Kidney (tissue), 22 donors: ENCODE measurements at places on chromosomes 1 and 21. TPM values are rescaled to one million over a fixed set of nuclear protein-coding genes. Genes with fewer than 3 reads are reported as not detected.

DNA sequence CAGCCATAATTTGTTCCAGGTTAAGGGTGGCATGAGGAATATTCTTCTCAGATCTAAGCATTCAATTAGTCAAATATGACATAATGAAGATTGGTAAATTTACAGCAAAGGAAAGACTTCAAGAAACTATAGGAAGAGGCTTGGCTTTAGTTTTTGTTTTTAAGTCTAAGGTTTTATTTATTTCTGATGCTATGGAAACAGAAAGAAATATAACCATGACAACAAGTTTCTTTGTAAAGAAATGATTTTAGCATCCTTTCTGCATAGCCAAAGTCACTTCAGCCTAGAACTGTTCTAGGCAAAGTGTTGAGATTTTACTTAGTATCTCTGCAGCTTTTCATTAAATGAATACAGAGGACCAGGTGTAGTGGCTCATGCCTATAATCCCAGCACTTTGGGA lies 27.7 kb downstream of the PEA15 start:
- H3K4me3 ChIP-seq = no peak overlapping the region
- no peaks in the 10 kb centered on the region for H3K4me1 ChIP-seq
- no peak for DNase-seq
- no peak overlapping the region for H3K27ac ChIP-seq
- H3K27me3 ChIP-seq = no peaks in the 10 kb centered on the region
- H3K36me3 ChIP-seq = peaks cover 58% of the 10 kb centered on the region

DNA sequence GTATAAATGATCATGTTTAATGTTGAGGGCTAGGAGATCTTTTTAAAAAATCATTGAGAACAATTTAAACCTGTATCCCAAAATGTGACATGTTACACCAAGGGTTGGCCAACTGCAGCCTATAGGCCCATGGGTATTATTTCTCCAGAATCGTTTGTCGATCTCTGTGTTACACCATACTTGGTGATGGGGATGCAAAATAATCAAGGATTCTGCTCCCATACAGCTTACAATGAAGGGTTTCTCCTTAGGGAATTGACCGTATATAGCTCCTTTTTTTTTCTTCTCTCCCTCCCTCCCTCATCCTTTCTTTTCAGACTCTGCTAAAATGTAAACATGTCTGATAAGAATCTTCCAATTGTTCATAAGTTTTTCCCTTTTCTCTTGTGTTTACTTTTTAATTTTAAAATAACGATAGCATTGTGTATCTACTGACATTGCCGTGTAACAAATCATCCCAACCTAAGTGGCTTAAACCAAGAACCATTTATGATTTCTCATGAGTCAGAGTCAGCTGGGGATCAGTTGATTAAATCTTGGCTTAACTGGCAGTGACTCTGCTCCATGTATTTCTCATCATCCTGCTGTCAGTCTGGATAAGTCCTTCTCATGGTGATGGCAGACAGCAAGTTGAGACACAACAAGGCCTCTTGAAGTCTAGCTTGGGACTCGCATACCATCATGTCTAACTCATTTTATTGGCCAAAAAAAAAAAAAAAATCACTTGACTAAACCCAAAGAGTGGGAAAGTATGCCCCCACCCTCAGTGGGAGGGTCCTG lies 48.0 kb downstream of the MARK1 start:
- no peaks in the 10 kb centered on the region for H3K4me1 ChIP-seq
- no peak overlapping the region for H3K4me3 ChIP-seq
- no peak for DNase-seq

- peaks cover 12% of the 10 kb centered on the region for H3K4me1 ChIP-seq
- DNase-seq = peak; percentile 85
- H3K27ac ChIP-seq = no peak overlapping the region
- peaks cover 5% of the 10 kb centered on the region for H3K27me3 ChIP-seq
- H3K36me3 ChIP-seq = no peaks in the 10 kb centered on the region
These were observed 52.4 kb downstream of the TMEM53 start for GRCh38 chr1:44621841-44622286.

Gene AMY1B
- total RNA-seq = not detected

DNA sequence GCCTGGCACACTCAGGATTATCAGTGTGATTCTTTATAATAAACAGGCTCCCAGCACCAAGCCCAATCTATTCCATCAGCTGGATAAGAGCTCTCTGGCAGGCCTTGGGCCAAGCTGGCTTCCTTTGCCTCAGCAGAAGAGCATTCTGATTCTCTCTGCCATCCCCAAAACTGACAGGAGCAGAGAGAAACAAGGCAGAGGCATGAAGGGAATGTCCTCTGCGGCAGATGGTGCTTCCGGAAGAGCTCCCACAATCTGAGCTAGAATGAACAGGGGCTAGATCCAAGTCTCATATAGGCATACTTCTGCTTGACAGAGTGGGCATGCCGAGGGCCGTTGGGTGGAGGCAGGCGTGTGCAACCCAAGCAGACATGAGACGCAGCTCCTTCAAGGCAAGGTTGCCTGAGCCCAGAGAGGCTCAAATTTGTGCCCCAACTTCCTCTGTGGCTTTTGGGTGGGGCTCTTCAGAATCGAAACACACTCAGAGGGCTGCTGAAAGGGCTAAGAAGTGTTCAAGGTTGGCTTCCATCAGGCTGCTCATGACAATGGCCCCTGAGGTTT lies 4.0 kb downstream of the CAPN2 start:
- H3K36me3 ChIP-seq = peaks cover 7% of the 10 kb centered on the region
- no peaks in the 10 kb centered on the region for H3K27me3 ChIP-seq
- peaks cover 37% of the 10 kb centered on the region for H3K4me1 ChIP-seq
- H3K4me3 ChIP-seq = no peak overlapping the region
- DNase-seq = no peak

GRCh38 chr21:44090325-44090724 lies 16.9 kb upstream of the PWP2 start:
- DNase-seq = no peak
- no peak overlapping the region for H3K4me3 ChIP-seq
- H3K27me3 ChIP-seq = no peaks in the 10 kb centered on the region

- no peak overlapping the region for H3K4me3 ChIP-seq
- H3K36me3 ChIP-seq = no peaks in the 10 kb centered on the region
- peaks cover 3% of the 10 kb centered on the region for H3K4me1 ChIP-seq
- no peak overlapping the region for H3K27ac ChIP-seq
These were observed 20.0 kb upstream of the KLHDC8A start for GRCh38 chr1:205376739-205377138.

GRCh38 chr1:229271448-229272159 lies 693 bp downstream of the RAB4A start:
- peaks cover 15% of the 10 kb centered on the region for H3K4me1 ChIP-seq
- DNase-seq = peak; percentile 55
- no peaks in the 10 kb centered on the region for H3K36me3 ChIP-seq
- no peaks in the 10 kb centered on the region for H3K27me3 ChIP-seq
- peak overlapping the region; percentile 91 for H3K4me3 ChIP-seq

- H3K27ac ChIP-seq = no peak overlapping the region
- no peak for DNase-seq
- H3K27me3 ChIP-seq = no peaks in the 10 kb centered on the region
- peaks cover 6% of the 10 kb centered on the region for H3K4me1 ChIP-seq
- no peak overlapping the region for H3K4me3 ChIP-seq
These were observed 159.0 kb upstream of the RUNX1 start for GRCh38 chr21:35208104-35208503.

GRCh38 chr1:193707271-193708021 lies 521.0 kb upstream of the B3GALT2 start:
- no peaks in the 10 kb centered on the region for H3K36me3 ChIP-seq
- H3K4me1 ChIP-seq = no peaks in the 10 kb centered on the region
- DNase-seq = peak; percentile 66
- H3K4me3 ChIP-seq = no peak overlapping the region

DNA sequence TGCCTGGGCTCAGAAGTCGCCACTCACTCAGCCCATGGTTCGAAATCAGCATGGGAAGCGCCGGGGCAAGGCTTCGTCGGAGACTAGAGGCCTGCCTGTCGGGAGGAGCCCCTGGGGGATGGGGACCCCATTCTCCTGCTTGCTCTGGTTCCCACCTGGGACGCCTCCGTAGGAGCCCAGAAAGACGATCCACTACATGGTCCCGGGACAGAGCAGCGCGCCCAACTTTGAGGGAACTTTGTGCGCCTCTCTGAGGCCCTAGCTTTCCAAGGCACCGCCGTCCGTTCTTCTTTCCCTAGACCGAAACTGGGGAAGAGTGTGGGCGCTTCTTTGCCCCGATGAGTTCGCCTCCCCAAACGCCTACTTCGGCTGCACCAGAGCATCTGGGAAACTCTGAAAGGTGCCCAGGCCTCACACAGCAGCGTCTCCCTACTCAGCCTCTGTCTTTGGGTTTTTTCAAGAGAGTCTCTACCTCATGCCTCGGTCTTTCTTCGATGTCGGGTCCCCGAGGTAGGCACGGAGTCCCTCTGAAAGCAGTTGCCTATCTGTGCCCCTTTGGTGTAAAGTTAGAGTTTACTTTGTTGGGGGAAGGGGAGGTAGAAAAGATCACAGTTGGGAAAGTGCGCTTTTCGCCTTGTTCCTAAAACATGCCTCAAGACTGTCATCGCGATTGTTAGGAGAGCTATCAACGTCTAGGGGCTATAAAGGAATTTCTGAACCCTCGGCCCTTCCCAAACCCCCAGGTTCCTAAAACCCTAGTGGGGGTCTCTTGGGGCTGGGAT lies 14.0 kb downstream of the NR5A2 start:
- peak overlapping the region; percentile 50 for H3K4me3 ChIP-seq
- H3K4me1 ChIP-seq = peaks cover 11% of the 10 kb centered on the region
- no peak overlapping the region for H3K27ac ChIP-seq
- H3K36me3 ChIP-seq = no peaks in the 10 kb centered on the region
- DNase-seq = peak; percentile 31

DNA sequence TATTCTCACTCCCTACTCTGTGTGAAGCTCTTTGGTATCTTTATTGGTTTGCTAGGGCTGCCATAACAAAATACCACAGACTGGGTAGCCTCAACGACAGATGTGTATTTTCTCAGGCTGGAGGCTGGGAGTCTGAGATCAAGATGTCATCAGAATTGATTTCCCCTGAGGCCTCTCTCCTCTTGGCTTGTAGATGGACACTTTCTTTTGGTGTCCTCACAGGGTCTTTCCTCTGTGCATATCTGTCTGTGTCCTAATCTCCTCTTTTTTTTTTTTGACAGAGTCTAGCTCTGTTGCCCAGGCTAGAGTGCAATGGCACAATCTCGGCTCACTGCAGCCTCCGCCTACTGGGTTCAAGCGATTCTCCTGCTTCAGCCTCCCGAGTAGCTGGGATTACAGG lies 71.4 kb upstream of the KCNJ6 start:
- DNase-seq = no peak
- no peak overlapping the region for H3K4me3 ChIP-seq
- no peaks in the 10 kb centered on the region for H3K27me3 ChIP-seq
- H3K27ac ChIP-seq = no peak overlapping the region
- H3K4me1 ChIP-seq = no peaks in the 10 kb centered on the region

DNA sequence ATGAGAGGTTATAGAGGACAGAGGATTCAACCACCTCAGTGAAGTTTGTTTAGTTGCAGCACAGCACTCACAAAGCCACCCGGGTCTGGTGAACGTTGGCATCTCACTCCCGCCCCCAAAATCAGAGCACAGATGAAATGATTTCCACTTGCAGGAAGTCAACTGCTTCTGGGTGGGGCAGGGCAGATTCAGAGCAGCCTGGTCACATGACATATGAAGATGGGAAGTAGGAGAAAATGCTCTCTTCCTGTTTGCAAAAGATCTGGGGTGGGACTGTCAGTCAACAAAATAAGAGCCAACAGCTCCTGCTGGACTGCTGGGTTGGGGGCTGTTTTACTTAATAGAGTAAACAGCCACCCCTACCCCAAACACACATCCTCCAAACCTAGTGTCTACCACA lies 43.2 kb downstream of the LRRC71 start:
- H3K4me1 ChIP-seq = no peaks in the 10 kb centered on the region
- no peaks in the 10 kb centered on the region for H3K27me3 ChIP-seq
- DNase-seq = no peak
- H3K27ac ChIP-seq = no peak overlapping the region
- peaks cover 23% of the 10 kb centered on the region for H3K36me3 ChIP-seq
